Pancreas (tissue), 10 donors: ENCODE measurements at places on chromosomes 16 and 17. TPM values are rescaled to one million over a fixed set of nuclear protein-coding genes. Genes with fewer than 3 reads are reported as not detected.

GRCh38 chr16:78884204-78884603, 716.3 kb downstream of the MAF start:
- H3K4me1 ChIP-seq, result no peaks in the 10 kb centered on the region
- H3K36me3 ChIP-seq, result no peaks in the 10 kb centered on the region
- H3K4me3 ChIP-seq, result no peak overlapping the region
- no peak overlapping the region for H3K27ac ChIP-seq
- no peaks in the 10 kb centered on the region for H3K27me3 ChIP-seq

Gene CTRB1
- 31,003 TPM for total RNA-seq

DNA sequence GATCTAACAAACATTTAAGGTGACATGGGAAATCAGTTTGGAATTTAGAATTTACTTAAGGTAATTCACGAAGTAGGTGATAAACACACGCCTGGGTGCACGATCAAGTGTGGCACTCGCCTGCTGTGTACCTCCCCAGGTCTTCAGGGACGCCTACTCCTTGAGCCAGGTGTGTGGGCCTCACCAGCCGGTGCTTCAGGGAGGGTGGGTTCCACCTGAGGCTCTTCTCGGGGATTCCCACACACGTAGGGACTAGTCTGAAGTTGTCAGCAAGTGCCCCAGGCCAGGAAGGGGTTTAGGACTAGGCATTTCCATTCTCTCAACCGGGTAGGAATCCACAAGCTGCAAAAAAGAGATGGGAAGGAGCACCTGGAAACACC, 9.8 kb upstream of the NAT9 start:
- H3K27me3 ChIP-seq, result no peaks in the 10 kb centered on the region
- H3K4me3 ChIP-seq, result no peak overlapping the region
- H3K4me1 ChIP-seq, result no peaks in the 10 kb centered on the region
- no peaks in the 10 kb centered on the region for H3K36me3 ChIP-seq
- no peak overlapping the region for H3K27ac ChIP-seq

GRCh38 chr17:73549841-73550430, 94.3 kb downstream of the SDK2 start:
- H3K36me3 ChIP-seq, result no peaks in the 10 kb centered on the region
- no peak overlapping the region for H3K4me3 ChIP-seq
- H3K27me3 ChIP-seq, result peaks cover 5% of the 10 kb centered on the region
- no peak for DNase-seq

DNA sequence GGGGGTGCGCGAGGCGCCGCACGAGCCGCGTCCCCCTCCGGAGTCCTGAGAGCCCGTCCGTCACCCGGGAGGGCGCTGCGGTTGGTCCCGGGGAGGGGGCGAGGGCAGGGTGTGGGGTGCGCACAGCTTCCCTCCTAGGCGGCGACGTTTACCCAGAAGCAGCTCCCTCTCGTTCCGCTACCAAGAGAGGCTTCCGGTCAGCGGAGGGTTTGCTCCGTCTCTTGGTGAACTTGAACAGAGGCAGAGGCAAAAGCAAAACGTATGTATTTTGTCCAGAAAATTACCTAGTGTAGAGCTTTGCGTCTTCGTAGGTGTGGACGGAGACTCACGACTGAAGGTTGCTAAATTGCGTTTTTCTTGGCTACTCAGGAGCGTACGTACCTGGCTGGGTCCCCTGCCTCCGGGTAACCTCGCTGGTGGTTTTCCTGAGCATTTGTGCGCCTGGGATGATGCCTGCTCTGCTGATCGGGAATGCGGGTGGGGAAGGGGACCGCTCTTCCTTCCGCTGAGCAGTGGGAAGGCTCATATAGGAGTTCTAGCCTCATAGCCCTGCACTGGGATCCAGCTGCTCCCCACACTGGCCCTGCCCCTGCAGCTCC, 833 bp downstream of the WSCD1 start:
- no peaks in the 10 kb centered on the region for H3K4me1 ChIP-seq
- H3K27ac ChIP-seq, result no peak overlapping the region
- peak; percentile 32 for DNase-seq
- peak overlapping the region; percentile 49 for H3K4me3 ChIP-seq
- H3K36me3 ChIP-seq, result no peaks in the 10 kb centered on the region
